Stimulated activated CD4-positive, alpha-beta T cell treated with anti-CD3 and anti-CD28 coated beads, Interleukin-1b, Interleukin-23, amount 100 ng/mL, for 1 hour (primary cell): ENCODE measurements at places on chromosomes 6 and 20.

DNA sequence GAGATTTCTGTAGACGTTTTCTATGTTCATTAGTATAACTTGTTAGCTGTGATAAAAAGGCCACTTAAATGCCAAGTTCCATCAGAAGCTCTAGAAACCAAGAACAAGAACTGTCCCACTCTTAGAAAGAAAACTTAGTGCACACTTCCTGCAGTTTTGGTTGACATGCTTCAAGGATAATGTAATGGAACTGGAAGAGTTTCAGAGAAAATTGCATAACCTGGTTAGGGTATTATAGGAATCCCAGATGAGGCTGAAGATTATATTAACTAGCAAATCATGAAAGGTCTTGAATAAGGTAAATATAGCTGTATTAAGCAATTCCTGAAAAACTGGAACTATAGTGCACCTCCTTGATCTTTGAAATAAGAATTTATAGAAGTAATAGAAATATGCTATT is 1.8 kb upstream of the PHACTR2 start:
- no peak for DNase-seq

DNA sequence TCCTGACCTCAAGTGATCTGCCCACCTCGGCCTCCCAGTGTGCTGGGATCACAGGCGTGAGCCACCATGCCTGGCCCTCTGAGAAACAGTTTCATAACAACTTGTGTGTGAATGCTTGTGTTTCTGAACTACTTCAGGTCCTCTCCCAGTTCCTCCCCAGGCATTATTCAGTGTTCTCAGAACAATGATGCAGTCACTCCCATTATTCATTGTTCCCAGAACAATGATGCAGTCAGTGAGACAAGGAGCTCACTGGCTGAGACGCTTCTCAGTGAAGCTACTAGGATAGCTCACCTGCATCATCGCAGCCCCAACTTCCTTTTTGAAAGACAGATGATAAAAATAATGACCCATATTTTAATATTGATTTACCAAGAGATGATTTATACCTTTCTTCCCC is 71.5 kb downstream of the NDUFAF5 start:
- DNase-seq = no peak

- no peak for DNase-seq
Observed at GRCh38 chr6:44622956-44623355, 235.4 kb downstream of the CDC5L start.

GRCh38 chr20:21391185-21391971 is 5.9 kb downstream of the NKX2-4 start:
- DNase-seq = no peak

DNA sequence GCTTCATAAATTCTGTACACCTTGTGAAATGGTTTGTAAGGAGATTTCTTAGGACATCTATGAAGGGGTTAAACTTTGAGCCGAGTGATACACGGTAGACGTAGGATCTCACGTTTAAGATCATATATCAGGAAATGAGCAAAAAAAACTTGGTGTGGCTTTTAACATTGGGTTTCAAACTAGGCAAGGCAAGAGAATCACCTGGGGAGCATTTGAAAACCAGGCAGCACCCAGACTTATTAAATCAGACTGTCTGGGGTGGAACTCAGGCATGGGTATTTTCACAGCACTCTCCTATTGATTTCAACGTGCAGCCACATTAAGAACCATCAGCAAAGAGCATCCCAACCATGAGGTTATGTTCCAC is 26.4 kb downstream of the LY86 start:
- no peak for DNase-seq

GRCh38 chr20:34525709-34526416 is 9.6 kb downstream of the DYNLRB1 start:
- DNase-seq = no peak

- DNase-seq = no peak
Observed at GRCh38 chr6:314377-314776, 22.1 kb downstream of the DUSP22 start.

- no peak for DNase-seq
Observed at GRCh38 chr6:3393836-3394202, 63.0 kb downstream of the SLC22A23 start.

DNA sequence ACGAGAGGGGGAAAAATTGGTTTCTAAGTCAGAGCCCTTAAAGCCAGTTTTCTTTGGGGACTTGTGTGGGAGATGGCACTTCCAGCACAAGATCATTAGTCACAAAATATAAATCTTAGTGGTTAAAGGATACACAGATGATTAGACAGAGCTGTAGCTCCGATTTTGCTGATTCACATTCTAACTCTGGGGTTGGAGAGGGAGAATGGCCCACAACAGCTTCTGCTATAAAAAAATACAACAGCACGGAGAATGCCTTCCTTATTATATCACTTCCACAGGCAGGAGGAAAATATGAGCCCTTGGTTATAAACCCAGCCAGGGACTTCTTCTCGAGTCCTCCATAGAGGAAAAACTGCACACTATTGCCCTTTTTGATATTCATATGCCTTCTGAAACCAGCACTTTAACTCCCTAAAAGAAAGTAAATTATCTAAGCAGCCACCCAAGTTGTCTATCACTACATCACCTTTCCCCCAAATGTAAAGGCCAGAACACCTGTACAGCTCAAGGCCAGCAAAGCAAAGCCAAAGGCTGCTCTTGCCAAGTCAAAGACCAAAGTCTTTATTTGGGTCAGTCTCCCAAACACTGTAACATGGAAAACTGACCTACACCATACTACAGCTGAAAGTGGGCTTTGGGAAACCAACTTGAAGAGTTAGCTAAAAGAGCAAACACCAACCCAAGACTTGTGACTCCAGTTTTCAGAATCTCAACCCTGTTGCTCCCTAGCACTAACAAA is 10.4 kb downstream of the MRPL14 start:
- DNase-seq = no peak

DNA sequence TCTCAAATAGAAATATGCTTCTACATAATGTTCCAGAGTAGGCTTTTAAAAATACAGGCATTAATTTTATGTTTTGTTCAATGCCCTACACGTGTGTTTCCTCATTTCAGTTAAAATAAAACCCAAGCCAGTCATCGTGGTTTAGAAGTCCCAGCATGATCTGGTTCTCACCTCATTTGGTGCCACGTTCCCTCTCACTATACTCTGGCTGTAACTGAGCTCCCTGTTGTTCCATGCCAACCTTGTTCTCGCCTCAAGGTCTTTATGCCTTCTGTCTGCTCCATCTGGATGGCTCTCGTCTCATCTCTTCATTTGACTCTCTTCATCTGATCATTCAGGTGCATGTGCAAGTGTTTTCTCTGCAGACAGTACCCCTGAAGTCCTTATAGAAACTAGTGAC is 32.6 kb downstream of the HDGFL1 start:
- no peak for DNase-seq

DNA sequence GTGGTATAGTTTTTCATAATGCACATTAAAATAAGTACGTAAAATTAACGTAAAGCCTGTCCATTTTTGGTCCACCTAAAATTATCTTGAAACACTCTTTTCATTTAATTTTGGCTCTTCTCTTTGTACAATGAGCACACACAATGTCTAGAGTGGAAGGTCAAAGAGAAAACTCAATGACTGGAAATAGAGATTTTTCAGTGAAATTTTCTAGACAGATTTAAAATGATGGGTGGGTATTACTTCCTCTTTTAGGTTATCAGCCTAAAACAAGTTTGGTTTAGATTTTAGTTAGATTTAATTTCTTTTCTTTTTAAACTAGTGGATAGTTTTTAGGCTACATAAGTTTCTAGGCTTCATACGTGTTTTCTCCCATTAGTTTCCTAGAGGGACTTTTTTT is 24.9 kb downstream of the DSE start:
- no peak for DNase-seq

DNA sequence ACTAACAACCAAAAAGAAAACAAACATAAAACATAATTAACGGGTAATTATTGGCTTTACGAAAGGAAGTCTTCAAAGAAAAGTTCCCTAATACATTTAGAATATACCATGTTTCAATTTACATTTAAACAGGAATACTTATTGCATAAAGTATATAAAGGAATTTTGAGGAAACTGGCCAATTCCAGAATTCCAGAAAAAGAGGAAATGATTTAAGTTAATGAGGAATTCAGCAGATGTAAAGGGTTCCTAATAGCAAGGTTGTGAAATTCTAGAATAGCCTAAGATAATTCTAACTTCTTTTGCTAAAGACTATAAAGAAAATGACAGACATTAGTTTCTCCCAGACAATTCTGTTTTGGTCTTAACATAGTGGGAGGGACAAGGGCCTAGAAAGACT is 35.0 kb downstream of the DTNBP1 start:
- DNase-seq = no peak

GRCh38 chr6:162560891-162561290 is 166.7 kb downstream of the PRKN start:
- DNase-seq = no peak

- no peak for DNase-seq
Observed at GRCh38 chr6:21740376-21741124, 147.0 kb downstream of the SOX4 start.
